Activated CD4-positive, alpha-beta T cell treated with anti-CD3 and anti-CD28 coated beads, Interleukin-10, Interleukin-2, amounts not matched to agents 100 ng/mL and 50 ng/mL, durations not matched to agents 16 hours and 8 hours (primary cell): ENCODE measurements at places on chromosomes 1 and 21.

- no peak for DNase-seq
Measured at GRCh38 chr1:77990629-77991204, 11.8 kb upstream of the FUBP1 start.

DNA sequence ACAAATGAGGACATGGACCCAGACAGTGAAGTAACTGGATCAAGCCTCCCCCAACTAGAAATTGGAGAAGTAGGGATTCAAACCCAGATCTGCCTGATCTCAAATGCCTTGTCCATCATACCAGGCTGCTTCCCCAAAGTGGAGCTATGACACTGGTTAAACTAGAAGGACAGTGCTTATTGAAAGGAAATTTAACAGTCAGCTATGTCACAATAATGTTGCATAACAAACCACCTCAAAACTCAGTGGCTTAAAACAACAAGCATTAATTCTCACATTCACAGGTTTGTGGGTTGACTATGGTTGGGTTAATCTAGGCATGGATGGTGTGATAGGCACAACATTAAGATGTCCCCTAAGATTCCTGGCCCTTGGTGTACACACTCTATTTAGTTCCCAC, 107.1 kb downstream of the TAS1R2 start:
- no peak for DNase-seq

GRCh38 chr1:114100148-114100547, 53.5 kb downstream of the SYT6 start:
- DNase-seq, result no peak

- DNase-seq, result no peak
Measured at GRCh38 chr1:59295618-59296017, 1.3 kb upstream of the FGGY start.
